Posterior cingulate gyrus (tissue), 11 donors: ENCODE measurements at places on chromosomes 13 and 19.

DNA sequence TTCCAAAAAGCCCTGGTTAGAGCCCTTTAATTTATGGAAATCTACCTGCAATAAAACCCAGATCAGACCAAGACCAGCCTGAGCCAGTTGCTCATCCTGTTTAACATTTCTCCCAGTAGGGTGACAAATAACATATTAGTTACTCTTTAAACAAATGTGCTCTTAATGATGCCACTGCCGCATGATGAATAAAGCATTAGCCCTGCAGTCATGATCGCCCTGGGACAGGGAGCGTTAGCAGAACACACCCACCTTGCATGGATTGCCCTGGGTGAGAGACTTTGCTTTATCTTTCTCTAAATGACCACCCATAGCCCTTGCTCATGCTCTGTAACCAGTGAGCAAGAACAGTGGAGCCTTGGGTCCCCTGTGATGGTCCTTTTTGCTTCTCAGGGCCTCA lies 362.4 kb downstream of the ENOX1 start:
- no peak for DNase-seq

- no peak for DNase-seq
Measured at GRCh38 chr13:43905435-43906031, 25.8 kb downstream of the LACC1 start.

- DNase-seq: no peak
Measured at GRCh38 chr13:75402787-75403186, 79.2 kb downstream of the TBC1D4 start.

GRCh38 chr13:87331178-87331577 lies 340.0 kb upstream of the SLITRK5 start:
- DNase-seq: no peak

DNA sequence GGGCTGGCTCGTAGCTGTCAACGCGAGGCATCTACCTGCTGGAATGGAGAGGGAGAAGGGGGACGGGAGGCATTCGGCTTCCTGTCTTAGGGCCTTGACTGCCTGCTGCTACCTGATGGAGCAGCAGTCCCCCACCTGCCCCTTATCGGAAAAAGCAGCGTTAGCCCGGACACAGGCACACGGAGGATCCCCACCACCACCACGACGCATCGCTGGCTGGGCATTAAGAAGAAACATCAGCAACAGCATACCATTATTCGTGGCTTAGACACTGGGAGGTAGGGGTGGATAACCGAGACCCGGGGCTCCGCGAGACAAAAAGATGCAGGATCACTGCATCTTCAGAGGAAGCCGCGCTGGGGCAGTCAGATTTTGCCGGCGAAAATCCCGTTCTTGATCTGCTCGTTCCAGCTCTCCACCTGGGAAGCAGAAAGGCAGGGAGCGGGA lies 1.1 kb downstream of the COX6B2 start:
- DNase-seq: no peak

DNA sequence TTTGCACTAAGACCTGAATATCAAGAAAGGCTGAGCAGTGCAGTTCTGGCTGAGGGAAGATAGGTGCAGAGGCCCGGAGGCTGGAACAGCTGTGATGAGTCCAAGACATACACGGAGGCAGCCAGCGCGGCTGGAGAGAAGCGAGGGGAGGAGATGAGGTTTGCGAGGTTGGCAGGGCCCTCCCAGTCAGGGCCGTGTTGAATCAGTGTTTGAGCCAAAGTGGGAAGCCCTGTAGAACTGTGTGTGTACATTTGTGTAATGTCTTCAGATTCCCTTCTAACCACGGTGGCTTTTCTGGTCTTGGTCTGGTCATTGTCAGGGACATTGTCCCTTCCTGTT lies 34.9 kb downstream of the PAK4 start:
- no peak for DNase-seq
